Colonic mucosa (tissue), 4 donors: ENCODE measurements at places on chromosomes 6 and 20. TPM values are rescaled to one million over a fixed set of nuclear protein-coding genes. Genes with fewer than 3 reads are reported as not detected.

The PAX1 gene
- total RNA-seq: not detected

DNA sequence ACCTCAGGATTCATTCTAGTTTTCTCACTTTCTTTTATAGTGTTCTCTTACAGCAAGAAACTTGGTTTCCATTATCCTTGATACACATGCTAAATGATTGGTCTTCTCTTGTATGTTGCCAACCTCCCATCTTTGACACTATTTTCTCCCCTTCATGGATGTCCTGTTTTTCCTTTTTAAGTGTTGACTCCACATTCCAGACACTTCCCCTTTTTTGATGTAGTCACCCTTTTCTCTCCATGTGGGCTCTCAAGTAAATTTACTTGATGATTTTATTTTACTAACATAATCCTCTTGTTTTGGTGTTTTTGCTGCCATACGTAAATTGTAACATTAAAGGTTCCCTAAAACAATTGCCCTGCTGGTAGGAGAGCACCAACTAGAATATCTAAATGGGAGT, 148.1 kb downstream of the ZFAND3 start:
- DNase-seq: no peak

The TNNC2 gene
- total RNA-seq: 2.9 TPM

- no peak for DNase-seq
Observed at GRCh38 chr6:117206944-117207687, 58.2 kb upstream of the VGLL2 start.

The SERPINB1 gene
- total RNA-seq: 173 TPM

- no peak for DNase-seq
Observed at GRCh38 chr6:25392372-25392771, 113.2 kb downstream of the CARMIL1 start.

- no peak for DNase-seq
Observed at GRCh38 chr6:40410821-40411220, 176.3 kb downstream of the LRFN2 start.
